Activated T-helper 1 cell treated with Interleukin-2 at 50 U/mL for 16 hours (primary cell): ENCODE measurements at places on chromosomes 13 and 19.

- no peak for DNase-seq
Observed at GRCh38 chr13:81275666-81276258, 934.8 kb upstream of the SPRY2 start.

DNA sequence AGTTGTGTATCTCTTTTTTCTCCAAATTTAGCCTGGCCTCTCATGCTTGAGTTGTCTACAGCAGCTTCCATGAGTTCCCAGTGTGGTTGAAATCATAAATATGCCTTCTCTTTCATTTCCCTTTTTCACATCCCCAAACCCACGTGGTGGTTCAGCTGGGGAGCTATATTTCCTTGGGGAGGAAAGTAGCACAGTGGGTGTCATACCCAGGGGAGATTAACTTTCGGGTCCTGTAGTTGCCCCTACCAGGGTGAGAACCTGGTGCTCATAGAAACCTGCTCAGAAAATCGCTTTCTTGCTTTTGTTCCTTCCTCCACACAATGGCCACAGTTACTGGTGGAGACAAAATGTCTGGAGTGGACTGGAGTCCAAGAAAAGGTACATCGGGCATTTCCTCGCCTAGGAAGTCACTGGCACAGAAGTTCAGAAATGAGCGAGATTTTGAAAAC is 7.0 kb upstream of the LILRA4 start:
- no peak for DNase-seq

DNA sequence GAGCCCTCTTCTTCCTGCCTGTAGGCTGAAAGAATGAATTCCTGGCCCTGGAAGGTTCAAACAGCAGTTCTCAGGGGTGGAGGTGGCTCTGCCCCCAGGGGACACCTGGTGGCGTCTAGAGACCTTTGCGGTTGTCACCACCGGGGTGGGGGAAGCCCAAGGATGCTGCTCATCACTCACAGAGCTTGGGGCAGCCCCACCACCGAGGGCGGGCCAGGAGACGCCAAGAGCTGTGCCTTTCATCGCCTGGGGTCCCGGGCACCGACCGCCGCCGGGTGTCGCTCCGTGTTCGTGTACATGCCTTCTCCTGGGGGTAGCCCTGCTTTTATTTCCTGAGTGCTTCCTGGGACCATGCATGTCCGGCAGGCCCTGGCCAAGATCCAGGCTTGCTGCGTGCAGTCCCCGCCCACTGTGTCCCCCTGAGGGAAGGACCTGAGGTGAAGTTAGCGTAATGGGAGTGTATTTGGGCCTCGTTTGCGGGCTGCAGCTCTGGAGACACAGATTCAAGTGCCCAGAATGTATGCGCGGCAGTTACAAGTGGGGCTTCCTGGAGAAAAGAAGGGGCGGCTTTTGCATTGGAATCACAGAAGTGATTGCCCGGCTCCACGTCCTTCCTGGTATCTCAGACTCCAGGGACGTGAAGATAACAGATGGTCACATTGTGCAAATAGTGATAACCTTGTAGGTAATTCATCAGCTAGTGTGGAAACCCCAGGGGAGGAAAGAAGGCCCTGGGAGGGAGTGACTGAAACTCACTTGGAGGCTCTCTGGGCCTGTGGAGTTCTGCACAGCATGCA is 7.8 kb downstream of the DOT1L start:
- peak; percentile 45 for DNase-seq

DNA sequence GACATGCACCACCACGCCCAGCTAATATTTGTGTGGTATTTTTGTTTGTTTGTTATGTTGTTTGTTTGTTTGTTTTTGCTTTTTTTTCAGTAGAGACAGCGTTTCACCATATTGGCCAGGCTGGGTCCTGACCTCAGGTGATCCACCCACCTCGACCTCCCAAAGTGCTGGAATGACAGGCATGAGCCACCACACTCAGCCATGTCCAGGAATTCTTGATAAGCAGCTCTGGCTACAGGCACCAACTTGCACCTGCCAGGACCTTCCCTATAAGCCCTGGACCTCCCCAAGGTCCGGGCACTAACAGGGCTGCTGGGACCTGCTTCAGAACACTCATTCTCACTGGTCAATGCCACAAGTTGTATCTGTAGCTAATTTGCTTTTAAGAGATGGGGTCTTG is 48.7 kb downstream of the TINCR start:
- DNase-seq: no peak

DNA sequence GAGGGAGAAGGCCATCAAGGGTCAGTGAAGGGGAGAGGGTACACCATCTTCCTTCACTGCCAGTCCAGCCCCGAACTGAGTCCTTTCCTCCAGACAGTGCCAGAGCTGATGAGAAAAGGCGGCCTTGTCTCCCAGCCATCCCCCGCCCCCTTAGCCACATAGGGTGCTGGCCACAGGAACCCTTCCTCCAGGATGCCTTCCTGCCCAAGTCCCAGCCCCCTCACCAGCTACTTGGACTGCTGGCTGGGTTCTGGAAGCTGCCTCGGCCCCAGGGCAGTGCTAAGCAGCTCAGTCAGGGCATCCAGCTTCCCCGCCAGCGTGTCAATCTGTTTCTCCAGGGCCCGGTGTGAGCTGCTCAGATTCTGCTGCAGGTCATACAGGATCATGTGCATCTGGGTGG is 12.6 kb upstream of the SMG9 start:
- DNase-seq: no peak

DNA sequence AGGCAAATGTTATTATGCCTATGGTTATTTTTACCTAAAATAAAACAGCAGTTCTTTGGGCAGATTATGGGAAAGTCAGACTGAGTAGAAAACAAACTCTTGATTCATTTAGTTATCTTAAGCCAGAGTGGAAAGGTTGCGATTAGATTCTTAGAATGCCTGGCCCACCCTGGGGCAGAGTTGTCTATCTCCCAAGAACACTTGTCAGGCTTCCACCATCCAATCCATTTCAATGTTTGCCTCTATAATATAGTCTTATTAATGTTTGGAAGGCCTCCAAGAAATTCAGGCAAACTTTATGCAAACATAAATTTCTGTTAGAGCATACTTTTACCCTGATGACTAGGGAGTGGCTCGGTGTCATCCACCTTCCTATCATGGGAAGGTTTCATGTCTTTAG is 207.0 kb downstream of the SLITRK6 start:
- no peak for DNase-seq

DNA sequence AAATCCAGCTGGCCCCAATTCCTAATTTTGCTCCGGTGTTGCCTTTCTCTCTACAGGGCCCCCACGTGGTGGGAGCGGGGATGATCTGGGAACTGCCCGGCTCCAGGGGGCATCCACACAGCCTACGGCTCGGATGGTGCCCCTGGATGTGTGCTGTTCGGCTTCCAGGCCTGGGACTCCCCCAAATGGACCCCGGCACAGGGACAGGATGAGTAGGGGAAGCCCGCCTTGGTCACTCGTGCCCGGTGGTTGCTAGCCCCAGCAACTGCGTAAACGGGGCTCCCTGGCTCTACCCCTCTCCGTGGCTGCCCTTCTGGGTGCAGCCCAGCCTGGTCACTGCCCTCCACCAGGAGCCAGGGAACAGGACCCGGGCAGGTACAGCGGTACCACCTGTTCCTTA is 111.5 kb downstream of the TEX26 start:
- no peak for DNase-seq

DNA sequence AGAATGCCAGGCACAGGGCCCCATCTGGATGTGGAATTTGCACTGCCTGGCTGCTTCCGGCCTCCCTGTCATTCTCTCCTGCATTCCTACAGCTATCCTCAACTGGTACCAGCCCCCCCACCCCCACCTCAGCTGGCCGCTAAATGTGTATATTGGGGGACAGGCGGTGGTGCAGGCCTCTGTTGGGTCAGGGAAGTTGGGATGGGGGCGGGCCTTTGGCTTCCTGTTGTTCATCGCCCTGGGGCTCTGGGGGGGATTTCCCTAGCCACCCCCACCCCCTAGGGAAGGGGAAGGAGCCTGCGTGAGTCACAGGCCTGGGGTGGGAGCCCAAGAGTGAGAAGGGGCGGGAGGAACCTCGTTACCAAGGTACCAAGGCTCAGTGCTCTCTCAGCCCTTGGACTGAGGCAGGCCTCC is 10.6 kb downstream of the POU2F2 start:
- DNase-seq: peak; percentile 71

DNA sequence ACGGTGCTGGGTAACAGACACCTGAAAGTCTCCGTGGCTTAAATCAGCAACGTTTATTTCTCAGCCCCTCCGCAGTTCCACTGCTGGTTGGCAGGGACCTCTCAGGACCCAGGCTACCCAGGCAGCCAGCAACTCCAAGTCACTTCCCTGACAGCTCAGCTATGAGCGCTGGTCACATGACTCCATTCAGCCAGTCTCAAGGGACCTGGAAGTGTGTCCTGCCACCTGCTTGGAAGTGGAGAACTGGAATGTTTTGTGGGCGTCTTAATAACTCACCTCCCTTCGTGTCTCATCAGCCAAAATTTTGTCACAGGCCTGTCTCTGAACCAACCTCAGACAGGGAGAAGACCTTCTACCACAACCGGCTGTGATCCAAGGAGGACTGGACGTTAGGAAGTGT is 72.8 kb downstream of the DPF1 start:
- no peak for DNase-seq

DNA sequence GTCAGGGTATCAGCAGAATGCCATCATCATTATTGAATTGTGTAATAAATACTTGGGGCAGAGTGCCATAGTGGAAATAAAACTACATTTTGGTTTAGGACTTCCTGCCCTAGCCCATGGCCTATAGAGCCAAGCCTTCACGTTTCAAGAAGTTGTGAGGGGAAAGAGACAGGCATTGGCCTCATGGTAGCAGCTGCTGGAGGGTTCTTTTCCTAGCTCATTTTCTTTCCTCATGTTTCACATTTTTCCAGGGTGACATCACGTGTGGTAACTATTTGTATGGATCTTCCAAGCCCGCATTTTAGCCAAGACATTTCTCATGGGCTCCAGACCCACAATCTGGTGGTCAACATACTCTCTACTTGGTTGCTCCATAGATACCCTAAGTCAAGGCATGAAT is 80.4 kb downstream of the LRCH1 start:
- no peak for DNase-seq

- no peak for DNase-seq
Observed at GRCh38 chr19:3131168-3131567, 4.7 kb upstream of the GNA15 start.

DNA sequence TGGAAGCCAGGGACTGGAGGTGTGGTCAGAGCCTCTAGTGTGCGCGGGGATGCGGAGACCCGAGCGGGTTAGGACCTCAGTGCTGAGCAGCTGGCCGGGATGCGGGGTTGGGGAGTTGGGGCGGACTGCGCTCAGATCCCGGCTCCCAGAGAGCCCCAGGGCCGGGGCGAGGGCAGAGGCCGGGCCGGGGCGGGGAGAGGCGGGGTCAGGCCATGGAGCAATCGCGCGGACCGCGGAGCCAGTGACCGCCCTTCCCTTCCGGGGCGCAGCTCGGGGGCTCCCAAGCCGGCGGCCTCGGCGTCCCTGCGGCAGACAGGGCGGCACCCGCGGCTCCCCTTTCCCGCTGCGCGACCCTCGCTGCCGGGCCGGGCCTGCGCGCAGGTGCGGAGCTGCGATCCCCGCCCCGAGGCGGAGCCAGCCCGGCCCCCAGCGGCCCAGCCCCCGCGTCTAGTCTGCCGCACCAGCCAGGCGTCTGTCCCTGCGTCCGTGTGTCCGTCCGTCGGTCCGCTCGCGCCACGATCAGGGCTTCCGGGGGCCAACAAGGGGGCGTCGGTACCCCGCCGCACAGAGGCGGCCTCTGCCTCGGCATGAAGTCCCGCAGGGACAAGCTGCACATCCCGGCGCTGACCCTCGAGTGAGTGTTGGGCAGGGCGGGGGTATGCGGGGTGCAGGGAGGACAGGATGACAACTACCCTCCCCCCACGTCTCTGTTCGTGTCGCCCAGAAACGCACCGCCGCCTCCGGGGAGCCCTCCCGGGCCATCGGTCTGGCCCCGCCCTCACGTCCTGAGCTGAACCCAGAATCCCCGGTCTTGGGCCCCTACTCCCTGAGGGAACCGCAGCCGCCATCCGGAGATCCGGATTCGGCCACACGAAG is 12.4 kb downstream of the MAST3 start:
- no peak for DNase-seq

DNA sequence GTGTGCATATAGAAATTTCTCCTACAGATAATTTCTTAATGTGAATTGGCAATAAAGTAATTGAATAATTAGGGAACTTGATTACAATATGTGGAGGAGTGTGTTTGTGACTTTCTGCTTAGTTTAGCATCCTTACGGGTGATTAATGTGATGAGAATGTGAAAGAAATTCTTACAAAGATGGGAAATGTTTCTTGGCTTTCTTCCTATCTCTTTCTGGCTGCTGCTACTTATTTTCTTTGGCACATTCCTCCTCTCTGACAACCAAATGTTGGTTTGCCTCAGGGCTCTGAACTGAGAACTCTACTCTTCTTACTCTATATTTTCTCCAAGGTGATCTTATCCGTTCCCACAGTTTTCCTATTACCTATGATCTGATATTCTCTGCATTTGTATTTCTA is 300.1 kb downstream of the TBC1D4 start:
- DNase-seq: no peak

GRCh38 chr19:37505958-37506386 is 767 bp upstream of the ZNF793 start:
- DNase-seq: no peak

GRCh38 chr19:6067975-6068374 is 42.3 kb downstream of the RFX2 start:
- no peak for DNase-seq

DNA sequence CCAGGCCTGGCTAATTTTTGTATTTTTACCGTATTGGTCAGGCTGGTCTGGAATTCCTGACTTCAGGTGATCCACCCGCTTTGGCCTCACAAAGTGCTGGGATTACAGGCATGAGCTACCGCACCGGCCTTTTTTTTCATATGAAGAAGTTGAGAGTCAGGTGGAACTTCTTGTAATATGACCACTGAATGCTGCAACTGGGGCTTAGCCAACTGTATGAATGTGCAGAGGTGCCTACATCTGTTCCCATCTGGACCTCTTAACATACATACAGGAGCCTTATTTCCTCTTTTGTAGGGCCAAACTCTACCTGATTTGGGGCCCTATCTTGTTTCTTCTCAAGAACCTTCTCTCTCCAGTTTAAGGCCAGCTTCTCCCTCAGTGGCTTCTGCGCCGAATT is 11.9 kb upstream of the GGACT start:
- no peak for DNase-seq

GRCh38 chr13:99214232-99214631 is 13.6 kb downstream of the UBAC2 start:
- no peak for DNase-seq

GRCh38 chr19:9871626-9872338 is 36.7 kb downstream of the PIN1 start:
- no peak for DNase-seq

- no peak for DNase-seq
Observed at GRCh38 chr19:13026462-13027370, 31.4 kb downstream of the NFIX start.

DNA sequence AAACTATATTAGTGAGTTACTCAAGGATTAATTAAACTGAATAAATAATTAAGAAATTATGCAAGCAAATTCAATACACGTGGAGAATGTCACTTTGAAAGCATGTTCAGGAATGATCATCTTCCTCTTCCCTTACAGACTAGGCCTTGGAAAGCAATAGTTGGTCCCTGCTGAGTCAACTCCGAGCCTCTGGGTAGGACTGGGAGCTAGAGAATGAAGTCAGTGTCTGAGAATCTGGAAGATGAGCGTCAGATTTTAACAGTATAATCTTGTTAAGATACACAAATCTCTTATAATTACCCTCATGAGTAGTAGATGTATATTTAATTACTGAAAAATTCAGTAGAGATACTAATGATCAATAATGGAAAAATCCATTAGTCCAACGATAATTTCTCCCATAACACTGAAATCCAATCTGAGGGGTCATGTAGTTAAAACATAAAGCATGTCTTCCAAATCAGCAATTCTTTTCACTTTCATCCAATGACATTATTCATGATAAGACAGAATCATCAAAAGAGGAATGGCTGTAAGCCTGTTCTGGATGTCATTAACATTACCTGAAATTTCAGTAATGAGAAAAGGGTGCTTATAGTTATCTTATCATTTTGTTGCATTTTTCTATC is 423.0 kb downstream of the DCT start:
- no peak for DNase-seq
